ENCODE measurements at places on chromosomes 12 and 14.

DNA sequence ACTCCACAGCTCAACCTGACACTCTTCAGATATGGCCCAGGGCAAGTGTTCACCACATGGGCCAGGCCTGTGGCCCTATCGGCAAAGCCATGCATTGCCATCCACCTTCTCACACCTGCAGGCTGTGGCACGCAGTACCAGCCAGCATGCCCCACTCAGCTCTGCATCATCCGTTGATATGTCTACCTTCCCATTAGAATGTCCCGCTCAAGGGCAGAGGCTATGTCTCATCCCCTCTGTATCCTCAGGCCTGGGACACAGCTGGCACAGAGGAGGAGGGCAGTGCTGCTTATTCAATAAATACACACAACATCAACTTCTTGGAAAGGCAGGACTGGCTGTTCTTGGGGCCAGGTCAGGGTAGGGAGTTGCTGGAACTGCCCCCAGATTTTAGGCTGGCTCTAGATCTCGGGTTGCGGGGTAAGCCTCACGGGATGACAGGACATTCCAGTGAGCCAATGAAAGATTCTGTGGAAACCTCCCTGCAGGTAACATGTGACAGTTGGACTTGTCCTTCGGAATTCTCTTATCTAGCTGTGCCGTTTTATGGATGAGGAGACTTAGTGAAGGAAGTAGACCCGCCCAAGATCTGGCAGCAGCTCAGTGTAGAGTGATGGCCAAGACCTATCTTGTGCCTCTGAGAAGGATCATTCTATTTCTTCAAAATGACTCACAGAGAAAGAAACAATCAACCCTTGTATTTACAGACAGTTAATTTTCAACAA lies 25.6 kb downstream of the SYNE3 start:
- no peak for DNase-seq

DNA sequence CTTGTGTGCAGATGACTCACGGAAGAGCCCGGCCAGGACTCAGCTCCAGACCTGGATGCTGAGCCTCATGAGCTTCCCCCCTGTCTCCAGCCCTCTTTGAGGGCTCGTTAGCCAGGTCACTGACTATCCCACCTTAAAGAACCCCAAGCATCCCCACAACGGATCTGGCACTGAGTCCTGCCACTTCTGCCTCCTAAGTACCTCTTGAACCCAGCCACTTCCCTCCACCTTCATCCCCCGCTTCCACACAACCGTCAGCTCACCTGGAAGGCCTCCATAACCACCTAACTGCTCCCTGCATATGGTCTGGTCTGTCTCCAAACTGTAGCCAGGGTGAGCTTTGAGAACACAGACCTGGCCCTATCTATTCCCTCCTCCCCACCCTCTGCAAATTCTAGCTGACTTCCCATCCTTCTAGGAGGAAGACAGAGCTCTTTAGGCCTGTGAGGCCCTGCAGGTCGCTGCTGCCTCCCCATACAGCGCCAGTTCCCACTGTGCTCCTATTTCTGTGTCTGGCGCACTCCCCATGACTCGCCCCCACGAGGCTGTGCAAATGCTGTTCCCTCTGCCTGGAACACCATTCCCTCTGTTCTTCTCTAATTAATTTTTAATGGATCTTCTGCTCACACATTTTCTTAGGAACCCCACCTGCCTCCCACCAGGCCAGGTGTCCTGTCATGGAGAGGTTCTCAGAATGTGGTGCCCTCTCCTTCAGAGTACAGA lies 2.9 kb upstream of the HSP90AA1 start:
- no peak for DNase-seq

GRCh38 chr12:79885911-79886490 lies 48.9 kb downstream of the PPP1R12A start:
- DNase-seq, result no peak

DNA sequence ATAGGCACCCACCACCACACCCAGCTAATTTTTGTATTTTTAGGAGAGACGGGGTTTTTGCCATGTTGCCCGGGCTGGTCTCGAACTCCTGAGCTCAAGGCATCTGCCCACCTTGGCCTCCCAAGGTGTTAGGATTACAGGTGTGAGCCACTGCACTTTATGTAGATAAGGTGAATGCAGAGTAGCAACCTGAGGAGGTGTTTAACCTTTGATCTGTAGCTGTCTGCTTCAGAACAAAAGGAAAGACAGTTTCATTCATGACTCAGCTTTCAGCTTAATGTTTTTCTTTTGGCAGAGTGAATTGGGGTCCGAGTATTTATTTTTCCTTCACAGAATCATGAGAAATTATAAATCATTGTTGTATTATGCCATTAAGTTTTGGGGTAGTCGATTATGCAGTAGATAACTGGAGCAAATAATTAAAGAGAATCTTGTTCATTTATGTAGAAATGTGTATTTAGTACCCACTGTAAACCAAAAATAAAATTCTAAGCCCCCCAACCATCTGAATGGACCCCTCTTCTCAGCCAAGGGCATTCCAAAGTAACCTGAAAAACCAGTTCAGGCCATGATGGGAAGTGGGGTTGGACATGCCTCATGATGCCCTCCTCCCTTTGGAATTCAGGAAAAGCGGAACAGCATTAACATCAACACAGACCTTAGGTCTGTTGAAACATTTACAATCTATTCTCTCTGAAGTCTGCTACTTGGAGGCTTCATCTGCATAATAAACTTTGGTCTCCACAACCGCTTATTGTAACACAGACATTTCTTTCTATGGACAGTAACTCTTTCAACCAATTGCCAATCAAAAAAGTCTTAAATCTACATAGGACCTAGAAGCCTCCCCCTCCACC lies 10.7 kb upstream of the STX2 start:
- no peak for DNase-seq

DNA sequence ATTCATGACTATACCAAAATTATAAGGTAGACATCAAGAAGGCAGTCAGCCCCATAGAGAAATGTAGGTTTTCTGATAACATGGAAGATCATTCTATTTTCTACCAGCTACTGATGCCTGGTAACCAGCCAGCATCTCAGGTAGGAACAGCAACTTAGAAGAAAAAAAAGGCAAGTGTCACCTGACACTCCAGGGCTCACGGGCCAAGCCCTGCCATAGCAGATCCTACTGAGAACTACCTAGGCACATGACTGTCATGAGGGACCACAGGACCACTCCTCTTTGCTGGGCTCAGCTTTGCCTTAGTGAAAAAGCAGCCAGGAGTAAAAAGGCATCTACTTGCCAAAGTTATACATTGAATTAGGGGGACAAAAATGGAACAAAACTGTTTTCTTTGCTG lies 33.4 kb downstream of the CORO1C start:
- DNase-seq, result no peak

DNA sequence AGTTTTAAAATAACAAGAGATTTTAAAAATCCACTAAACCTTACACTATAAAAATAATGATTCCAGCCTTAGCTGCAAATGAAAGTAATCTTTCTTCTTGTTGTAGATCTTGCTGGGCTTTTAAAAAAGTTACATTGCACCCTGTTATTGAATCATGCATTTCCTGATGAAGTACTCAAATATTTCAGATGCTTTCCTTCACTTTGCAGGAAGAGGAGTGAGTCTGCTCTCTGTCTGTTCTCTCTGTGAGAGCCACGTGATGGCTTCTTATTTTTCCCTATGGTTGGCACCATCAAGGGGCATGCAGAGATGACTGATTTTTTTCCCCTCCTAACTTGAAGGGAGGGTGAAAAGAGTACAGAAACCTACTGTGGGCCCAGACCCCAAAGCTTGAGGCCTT lies 262.7 kb downstream of the ATP23 start:
- DNase-seq, result no peak

DNA sequence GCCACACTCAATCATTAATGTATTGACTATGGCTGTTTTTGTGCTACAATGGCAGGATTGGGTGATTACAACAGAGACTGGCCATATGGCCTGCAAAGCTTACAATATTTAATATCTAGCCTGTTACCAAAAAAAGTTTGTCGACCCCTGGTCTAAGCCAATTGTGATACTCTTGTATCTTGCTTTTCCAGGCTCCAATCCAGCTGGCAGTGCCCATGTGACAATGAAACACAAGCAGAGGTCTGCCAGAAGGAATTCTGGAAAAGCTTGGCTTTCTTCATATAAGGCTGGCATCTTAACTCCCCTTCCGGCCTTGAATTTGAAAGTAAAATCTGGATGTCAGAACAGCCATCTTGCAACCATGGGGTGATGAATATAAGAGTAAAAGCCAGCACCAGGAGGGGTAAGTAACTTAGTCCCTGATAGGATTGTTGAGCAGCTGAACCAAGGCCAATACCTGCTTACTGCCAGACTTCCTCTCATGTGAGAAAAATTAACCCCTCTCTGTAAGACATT lies 458.7 kb downstream of the TMTC2 start:
- no peak for DNase-seq

Data from activated CD4-positive, alpha-beta T cell treated with anti-CD3 and anti-CD28 coated beads, Interleukin-2, amount 50 U/mL, for 16 hours (primary cell).